ENCODE measurements at places on chromosomes 6 and 20. TPM values are rescaled to one million over a fixed set of nuclear protein-coding genes. Genes with fewer than 3 reads are reported as not detected.

HLA-DQB1 gene
- total RNA-seq: 2.7 TPM

PRRT1 gene
- 0.27 TPM for total RNA-seq

BPI gene
- 0.27 TPM for total RNA-seq

NFYA gene
- 54.7 TPM for total RNA-seq

MYB gene
- 250 TPM for total RNA-seq

TRIM40 gene
- under 0.01 TPM for total RNA-seq

CLPSL2 gene
- total RNA-seq: not detected

ZBTB46 gene
- total RNA-seq: 36.4 TPM

NKX2-2 gene
- not detected for total RNA-seq

AHI1 gene
- total RNA-seq: 7.5 TPM

LGSN gene
- total RNA-seq: under 0.01 TPM

MATN4 gene
- total RNA-seq: under 0.01 TPM

NRN1 gene
- total RNA-seq: not detected

GCNT2 gene
- 12.7 TPM for total RNA-seq

PRND gene
- total RNA-seq: not detected

SAPCD1 gene
- total RNA-seq: 0.27 TPM

TRIM10 gene
- total RNA-seq: under 0.01 TPM

ZC2HC1B gene
- total RNA-seq: not detected

CST2 gene
- total RNA-seq: not detected

ERVFRD-1 gene
- under 0.01 TPM for total RNA-seq

RTEL1 gene
- total RNA-seq: 13.5 TPM
